ENCODE measurements at places on chromosomes 7 and 10.

DNA sequence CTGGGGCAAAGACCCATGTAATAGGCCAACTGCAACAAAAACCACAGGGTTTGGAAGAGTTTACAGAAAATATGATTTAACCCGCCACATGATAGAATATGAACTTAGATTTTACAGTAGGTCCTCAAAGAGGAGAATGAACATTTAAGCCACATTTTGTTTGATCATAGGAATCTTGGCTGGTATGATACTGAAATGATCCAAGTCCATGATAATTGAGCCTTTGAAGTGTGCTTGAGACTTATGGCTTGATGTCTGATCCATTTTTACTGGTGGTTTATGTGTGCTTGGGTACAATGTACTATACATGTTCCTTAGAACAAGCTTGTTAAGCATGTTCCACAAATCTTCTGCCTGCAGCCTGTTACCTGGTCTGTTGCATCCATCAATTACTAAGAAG, 41.8 kb upstream of the PDSS1 start:
- DNase-seq = no peak

DNA sequence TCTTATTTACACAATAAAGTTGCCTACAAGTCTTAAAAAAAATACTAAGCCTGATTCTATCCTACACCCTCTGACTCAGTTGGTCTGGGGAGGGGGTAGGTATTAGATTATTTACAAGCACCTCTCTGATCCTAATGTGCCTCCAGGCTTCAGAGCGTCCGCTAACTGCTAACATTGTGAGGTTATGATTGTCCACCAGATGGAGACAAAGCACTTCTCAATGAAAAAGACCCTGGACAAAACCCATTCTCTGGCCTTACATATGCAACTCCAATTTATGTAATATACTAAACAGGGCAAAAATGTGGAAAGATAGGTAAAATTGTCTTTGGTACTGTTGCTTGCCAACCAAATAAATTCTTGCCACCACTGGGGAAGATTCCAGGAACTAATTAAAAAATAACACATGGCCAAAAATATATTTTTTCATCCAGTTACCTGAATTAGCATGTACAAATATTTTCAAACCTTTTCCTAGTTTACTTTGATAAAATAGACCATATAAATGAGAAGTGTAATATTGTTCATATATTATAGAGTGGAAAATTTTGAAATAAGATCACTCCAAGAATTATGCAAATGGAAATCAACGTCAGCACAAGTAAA, 92.4 kb downstream of the KIF20B start:
- DNase-seq = peak; percentile 13

DNA sequence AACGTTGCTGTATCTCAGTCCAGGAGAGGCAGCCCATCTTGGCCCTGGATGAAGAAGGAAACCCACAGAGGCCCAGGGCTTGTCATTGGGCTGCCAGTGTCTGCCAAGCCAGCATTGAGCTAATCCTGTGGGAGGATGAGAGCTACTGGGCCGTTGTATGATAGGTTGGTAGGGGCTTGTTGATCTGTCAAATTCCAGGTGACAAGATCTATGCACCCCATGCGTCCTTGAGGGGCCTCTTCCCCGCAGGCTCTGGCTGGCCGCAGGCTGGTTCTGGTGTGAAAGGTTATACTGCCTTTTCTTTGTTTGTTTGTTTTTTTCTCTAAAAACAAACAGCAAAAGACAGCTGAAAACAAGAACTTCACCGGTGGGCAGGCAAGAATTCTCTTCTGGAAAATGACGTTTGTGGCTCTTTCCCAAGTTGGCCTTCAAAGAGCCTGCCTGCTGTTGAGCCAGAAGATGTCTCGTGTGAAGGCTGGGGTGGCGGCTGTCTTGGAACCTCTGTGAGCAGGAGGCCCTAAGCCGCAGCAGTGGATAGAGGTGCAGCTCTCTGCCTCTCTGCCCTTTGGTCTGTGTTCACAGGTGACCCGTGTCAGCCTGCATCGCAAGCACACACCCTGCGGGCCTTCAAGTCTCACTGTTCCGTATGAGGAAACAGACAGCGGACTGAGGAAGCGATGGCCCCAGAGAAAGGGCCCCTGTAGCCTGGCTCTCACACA, 23.3 kb downstream of the CYP17A1 start:
- DNase-seq = no peak

GRCh38 chr7:101155303-101155702, 1.0 kb downstream of the AP1S1 start:
- no peak for DNase-seq

- no peak for DNase-seq
Measured at GRCh38 chr7:101671371-101672356, 42.6 kb upstream of the MYL10 start.

DNA sequence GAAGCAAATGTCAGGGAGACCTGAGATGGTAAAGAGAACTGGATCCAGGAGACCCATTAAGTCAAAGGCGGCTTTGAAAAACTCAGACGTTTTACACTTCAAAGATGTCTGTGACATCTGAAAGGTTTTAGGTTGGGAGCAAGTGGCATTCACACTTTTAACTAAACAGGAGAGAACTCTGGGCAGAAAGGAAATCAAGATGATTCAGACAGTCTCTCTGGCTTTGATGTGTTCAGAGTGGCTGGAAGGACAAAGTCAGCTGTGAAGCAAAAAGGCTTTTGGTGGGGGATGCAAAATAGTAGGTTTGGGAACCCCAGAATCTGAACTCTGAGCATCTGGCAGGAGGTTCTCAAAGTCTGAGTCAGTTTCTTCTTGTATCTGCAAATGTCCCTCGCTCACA, 66.6 kb downstream of the PRKCQ start:
- no peak for DNase-seq

DNA sequence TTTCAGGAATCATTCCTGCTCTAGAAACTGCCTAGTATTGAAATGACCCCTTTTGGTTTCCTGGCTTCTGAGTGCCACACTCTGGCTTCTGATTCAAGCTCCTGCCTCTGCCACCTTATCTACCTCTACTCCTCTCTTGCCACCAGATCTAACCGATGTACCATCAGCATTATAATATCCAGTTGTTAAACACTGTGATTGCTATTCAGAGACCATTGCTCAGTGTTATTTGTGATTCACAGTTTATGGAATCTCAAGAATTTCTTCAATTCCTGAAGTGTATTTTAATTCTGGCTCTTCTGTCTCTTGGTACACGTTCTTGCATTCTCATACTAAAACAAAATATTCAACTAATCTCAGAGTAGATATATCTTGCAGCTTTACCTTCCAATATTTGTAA, 88.7 kb downstream of the DYNC1I1 start:
- DNase-seq = no peak

- DNase-seq = no peak
Measured at GRCh38 chr7:2645274-2645868, 13.6 kb downstream of the TTYH3 start.

GRCh38 chr7:15291699-15292098, 270.1 kb downstream of the AGMO start:
- DNase-seq = no peak

- DNase-seq = no peak
Measured at GRCh38 chr7:92025260-92025659, 84.6 kb downstream of the AKAP9 start.

GRCh38 chr10:33813415-33813814, 478.9 kb upstream of the NRP1 start:
- DNase-seq = no peak

- no peak for DNase-seq
Measured at GRCh38 chr10:22897371-22897770, 30.5 kb upstream of the ARMC3 start.

- DNase-seq = no peak
Measured at GRCh38 chr7:80823057-80823456, 95.8 kb downstream of the SEMA3C start.

Measured in NCI-H2081 treated with DMSO at 0.1 percent for 48 hours (cell line).